ENCODE measurements at places on chromosomes 7 and 10.

DNA sequence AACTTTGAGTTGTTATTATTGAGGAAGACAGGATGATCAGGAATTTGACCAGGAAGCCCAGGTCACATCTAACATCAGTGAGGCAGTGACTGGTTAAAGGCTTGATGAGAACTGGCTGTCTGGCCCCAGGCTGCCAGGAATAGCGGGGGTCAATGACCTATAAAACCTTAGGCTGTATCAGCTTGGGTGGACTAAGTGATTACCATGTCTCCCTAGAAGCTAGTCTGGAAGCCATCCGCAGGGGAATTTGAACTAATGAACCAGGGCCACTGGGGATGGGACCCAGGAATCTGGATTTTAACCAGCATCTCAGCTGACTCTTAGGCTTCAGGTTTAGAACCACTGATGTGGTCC, 56.6 kb downstream of the BPGM start:
- no peak for DNase-seq

- DNase-seq: no peak
Measured at GRCh38 chr7:151246102-151246850, 2.2 kb downstream of the SMARCD3 start.

DNA sequence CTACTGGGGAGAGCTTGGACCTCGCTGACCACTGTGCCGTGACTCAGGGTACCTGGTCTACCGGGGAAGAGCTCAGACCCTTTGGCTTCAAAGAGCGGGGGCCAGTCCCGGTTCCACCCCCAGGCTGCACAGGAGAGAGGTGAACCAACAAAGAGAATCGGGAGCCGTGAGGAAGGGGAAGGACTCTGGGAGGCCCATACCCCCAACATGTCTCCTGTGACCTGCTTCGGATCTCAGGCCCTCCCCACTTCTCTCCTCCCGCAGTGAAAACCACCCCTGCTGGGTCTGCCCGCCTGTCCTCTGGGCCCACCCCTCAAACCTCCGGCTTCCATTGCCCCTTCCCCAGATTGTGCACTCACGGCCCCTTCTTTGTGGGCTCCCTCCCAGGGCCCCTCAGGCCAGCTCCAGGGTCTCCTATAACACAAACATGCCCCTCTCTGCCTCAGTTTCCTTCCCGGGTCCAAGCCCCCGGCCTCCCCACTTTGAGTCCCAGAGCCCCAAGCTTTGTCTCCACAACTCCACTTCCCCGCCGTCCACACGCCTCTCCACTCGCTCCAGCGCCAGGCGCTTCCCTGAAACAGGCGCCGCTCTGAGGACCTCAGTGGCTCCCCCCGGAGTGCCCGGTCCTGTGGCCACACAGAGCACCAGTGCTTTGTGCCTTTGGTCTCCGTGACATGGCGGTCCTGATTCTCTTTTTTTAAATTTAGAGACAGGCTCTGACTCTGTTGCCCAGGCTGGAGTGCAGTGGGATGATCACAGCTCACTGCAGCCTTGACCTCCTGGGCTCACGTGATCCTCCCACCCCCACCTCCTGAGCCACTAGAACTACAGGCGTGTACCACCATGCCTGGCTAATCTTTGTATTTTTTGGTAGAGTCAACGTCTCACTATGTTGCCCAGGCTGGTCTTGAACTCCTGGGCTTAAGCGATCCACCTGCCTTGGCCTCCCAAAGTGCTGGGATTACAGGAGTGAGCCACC, 7.5 kb upstream of the INTS1 start:
- no peak for DNase-seq

DNA sequence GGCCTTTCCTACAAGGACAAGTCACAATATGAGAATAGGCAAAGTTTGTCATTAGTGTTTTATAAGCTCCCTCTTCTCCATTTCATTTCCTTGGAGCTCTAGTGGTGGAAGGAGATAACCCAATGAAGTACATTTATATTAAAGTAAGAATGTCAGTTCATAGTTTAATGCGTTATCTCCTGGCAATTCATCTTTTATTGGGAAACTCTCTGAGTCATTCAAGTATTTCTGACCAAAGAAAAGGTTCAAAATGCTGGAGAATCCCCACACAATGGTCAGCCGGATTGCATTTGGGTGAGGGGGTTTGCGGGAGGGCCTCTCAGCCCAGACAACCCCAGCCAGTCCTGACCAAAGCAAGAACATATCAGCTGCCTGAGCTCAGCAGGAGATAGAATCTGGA, 321.5 kb upstream of the NRP1 start:
- no peak for DNase-seq

- no peak for DNase-seq
Measured at GRCh38 chr10:99758211-99758891, 24.1 kb upstream of the ABCC2 start.

GRCh38 chr10:22335173-22335933, 9.9 kb upstream of the SPAG6 start:
- no peak for DNase-seq
